ENCODE measurements at places on chromosomes 11 and 22.
A peak's percentile ranks its signal among the peaks of the same experiment; 100 is the strongest.

DNA sequence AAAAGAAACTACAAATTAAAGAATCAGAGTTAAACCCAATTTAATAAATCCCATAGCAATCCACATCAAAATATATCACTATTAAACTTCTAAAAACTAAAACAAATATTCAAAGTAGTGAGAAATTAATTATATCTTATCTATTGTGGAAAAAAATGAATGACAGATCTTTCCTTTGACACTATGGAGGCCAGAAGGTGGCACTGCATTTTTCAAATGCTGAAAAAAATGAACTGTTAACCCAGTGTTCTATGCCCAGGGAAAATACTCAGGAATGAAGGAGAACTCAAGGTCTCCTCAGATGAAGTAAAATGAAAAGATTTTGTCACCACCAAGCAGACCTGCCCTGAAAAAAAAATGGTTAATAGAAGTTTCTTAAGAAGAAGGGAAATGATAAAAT, 27.7 kb downstream of the TYR start:
- DNase-seq, result no peak

DNA sequence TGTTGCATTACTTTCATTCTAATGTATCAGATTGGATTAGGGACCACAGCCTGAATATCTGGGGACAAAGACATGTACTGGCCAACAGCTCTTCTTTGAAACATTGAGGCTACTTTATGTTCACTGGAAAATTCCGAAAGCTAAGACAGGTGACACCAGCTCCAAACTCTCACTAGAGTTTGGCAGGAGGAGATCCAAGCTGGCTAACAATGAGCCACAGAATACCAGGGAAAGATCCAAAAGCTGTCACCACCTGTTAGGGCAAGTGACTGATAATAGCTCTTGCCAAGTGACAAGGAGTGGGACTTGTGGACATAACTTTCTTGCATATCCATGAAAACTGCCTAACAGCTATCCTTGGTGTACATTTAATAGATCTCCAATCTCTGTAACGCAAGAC, 333.3 kb downstream of the TTC28 start:
- DNase-seq, result no peak

DNA sequence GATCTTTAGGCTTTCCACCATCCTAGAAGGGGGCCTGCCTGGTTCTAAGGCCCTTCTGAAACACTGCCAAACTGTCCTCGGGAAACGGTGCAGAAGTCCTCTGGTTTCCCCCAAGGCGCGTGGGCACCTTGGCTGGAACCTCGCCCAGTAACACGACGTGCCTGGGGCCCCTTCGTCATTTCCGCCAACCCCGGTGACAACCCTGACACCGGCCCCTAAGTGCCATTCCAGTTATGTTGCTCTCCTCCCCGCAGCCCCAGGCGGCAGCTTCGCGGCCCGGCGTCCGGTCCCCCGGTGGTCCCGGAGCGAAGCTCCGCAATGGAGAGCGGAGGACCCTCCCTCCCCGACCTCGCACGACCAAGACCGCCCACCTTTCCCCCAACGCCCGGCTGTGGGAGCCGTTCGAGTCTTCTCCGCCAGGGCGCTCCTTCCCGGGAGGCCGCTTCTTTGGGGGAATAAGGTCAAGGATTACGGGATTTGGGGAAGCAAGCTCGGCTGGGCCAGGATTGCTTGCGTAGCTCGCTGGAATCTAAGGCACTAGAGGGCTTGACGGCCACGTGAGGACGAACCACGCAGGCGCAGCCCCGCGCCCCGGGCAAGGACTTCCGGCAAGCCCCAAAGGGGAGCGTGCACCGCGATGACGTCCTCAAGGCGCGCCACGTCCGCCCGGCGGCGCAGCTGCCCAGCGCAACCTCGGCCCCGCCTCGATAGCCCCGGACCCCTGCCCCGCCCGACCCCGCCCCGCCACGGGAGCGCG, 626 bp downstream of the RNH1 start:
- peak; percentile 97 for DNase-seq

GRCh38 chr11:3836903-3837302, 3.9 kb downstream of the RHOG start:
- DNase-seq, result no peak

GRCh38 chr22:37370306-37370979, 56.8 kb downstream of the ELFN2 start:
- DNase-seq, result no peak

DNA sequence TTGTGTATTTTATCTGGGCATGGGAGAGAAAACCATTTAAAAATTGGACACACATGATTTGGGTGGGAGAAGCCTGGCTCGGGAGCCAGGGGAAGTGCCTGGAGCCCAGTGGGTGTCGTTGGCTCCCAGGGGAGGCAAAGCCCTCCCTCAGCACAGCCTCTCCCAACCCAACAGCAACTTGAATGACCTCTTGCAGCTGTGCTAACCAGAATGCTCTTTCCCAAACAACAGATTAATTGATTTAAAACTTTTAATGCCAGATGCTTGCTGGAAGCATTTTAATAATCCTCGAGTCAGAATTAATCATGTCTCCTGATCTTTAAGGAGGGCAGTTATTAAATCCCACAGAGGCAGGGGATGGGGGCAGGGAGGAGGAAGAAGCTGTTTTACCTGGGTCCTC, 401.6 kb downstream of the BUD13 start:
- no peak for DNase-seq

- no peak for DNase-seq
Observed at GRCh38 chr11:3217818-3218482, 663 bp downstream of the MRGPRG start.

- no peak for DNase-seq
Observed at GRCh38 chr11:94100253-94100652, 28.4 kb upstream of the PANX1 start.

- no peak for DNase-seq
Observed at GRCh38 chr11:125935618-125936199, 10.1 kb upstream of the VSIG10L2 start.

DNA sequence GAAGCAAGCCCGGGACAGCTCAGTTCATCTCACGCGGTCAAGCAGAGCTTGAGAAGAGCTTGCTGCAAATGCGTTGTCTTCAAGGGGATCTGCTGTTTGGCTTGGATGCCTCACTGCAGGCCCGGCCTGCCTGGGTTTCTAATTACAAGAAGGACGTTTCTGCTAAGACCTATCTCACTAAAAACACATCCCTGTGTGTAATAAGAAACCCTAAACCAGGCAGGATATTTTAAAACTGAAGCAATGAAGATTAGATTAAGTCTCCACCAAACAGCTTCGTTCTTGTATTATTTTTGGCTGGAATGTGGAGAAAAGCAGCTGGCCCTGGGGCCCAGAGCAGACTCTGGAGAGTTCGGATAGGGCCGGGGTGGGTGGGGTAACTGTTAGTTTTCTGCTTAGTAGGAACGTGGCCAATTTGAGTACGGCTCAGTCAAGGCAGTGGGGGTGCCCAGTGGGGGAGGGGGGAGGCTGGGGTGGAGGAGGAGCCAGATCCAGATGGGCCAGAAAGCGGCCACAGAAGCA, 6.0 kb downstream of the PKNOX2 start:
- no peak for DNase-seq

- no peak for DNase-seq
Observed at GRCh38 chr11:19698493-19699292, 13.9 kb upstream of the NAV2 start.

DNA sequence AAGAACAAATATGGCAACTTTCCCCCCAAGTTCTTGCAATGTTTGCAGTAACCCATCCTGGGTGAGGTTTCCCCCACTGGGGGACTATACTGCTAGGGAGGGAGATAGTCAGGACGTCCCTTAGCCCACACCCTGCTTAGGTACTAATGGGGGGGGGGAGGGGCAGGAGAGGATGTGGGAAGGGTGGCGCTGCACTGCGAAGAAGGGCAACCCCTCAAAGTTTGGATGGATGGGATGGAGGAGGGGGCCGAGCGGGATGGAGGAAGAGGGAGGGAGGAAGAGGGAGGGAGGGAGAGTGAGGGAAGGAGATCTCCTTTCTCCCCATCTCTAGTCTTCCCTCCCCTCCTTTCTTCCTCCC, 100.6 kb upstream of the HSD17B12 start:
- no peak for DNase-seq

DNA sequence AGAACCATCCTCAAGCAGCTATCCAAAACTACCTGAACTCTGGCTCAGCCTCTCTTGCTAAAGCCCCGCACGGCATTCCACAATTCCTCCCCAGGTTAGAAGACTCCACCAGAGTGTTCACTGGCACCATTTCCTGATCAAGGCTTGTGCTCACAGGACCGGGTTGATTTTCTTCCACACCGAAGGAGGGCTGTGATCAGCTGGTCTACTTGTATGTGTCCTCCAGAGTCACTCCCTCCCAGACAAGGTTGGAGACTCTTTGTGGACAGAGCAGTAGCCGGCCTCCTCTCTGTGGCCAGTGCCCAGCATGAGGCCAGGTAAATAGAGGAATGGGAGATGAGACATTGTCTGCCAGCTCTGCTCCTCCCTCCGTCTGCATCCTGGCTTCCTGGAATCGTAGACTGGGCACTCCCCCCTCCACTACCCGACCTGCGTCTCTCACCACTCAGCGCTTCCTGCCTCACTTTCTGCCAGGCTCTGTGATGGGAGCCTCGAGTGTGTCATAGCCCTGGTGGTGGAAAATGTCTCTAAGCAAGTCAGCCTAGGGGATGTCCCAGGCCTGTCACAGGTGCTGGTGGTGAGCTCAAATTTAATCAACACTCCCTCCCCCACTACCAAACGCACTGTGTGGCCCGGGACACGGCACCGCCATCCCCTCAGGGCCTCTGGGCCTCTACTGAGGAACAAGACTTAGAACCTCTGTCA, 12.5 kb upstream of the TMPRSS6 start:
- peak; percentile 90 for DNase-seq

DNA sequence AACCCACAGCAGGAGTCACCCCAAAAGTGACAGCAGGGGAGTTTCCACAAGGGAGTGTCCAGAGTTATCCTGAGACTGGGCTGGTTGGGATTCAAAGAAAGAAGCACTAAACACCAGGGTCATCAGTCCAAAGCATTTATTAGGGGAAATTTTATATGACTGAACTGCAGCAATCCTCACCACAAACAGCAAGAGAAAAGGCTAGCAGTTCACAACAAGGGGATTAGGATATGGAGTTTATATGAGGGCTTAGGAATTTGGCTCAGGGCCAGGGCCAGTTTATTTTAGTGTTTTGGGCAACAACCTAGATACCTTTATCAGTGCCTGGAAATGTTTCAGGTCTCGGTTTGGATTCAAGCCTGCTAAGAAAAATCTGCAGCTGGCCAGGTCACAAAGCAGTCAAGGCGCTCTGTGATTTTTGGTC, 4.6 kb upstream of the TMEM126A start:
- DNase-seq, result no peak

DNA sequence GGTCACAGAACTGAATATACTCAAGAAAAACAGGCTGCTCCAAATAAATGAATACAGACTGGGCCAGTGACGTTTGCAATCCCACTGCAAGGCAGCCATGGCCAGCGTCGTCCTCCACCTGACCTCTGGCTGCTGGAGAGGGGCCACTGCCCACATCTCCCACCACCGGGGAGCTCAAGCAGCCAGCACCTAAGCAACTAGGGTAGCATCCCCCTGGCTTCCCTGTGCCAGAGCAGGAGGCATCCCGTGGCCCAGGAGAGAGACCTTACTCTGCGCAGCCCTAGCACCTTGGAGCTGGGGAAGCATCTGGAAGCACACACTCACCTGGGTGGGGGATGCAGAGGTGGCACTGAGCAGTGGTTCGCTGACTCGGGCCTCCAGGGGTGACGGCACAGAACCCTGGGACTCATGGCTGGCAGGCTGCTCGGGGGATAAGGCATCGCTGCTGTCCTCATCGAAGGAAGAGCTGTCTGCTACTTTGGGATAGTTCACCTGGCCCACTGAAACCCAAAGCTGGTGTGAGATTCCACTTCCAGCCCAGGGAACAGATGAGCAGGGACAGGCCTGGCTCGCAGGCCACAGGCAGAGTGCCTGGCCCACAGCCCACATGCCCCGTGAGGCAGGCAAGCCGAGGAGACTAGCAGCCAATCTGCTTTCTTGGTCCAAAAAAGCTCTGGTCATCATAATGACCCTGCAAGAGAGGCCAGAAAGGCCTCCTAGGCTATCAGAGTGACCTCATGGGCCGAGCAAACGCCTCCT, 53.7 kb downstream of the SGSM3 start:
- DNase-seq, result no peak

GRCh38 chr11:123020968-123021367, 39.3 kb upstream of the BSX start:
- DNase-seq, result no peak

DNA sequence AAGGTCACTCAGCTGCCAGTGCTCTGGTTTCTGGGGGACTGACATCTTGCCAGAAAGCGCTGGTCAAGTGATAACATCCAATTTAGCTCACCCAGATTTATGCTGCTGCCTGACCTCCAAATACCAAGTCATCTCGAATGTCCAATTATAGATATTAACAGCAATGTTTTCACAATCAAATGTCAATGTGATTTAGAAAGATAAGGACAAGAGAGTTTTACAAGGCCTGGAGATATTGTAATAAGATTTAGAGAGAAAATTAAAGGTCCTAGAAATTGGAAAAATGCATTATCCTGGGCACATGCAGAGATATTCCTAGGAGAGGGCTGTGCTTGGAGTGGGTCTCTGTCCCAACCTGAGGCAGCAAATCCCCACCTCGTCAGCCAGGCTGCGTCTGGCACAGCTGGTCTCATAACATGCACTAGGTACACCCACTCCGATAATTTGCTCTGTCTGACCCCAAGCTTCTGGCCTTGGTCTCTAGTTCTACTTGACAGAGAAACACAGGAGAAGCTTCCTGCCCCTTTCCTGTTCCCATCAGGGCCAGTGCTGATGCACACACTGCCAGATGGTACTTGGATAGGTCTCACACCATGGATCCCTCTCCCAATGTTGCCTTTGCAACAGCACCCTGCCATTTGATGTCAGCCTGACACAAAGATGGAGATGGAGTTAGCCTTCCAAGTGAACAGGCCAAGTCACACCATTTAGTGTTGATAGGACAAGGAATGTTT, 28.6 kb downstream of the USH1C start:
- DNase-seq, result no peak

- no peak for DNase-seq
Observed at GRCh38 chr11:8905528-8906165, 5.3 kb upstream of the AKIP1 start.

- no peak for DNase-seq
Observed at GRCh38 chr11:96307776-96308140, 35.2 kb downstream of the MAML2 start.

DNA sequence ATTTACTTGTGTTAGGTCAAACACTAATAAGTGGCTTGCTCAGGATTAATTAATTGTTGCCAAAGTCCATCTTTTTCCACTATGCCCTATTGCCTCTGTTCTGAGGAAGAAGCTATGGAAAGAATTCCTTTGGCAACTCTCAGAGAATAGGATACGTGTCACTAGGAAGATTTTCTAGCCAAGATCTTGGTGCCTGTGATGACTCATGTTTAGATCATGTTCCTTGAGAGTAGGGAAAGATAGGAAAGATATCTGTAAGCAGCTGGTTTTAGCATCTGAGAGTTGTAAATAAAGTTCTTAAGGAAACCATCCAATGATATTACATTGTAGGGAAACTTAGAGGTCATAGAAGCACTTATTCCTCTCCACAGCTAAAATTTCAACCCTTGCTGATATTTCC, 15.7 kb downstream of the SLN start:
- no peak for DNase-seq

DNA sequence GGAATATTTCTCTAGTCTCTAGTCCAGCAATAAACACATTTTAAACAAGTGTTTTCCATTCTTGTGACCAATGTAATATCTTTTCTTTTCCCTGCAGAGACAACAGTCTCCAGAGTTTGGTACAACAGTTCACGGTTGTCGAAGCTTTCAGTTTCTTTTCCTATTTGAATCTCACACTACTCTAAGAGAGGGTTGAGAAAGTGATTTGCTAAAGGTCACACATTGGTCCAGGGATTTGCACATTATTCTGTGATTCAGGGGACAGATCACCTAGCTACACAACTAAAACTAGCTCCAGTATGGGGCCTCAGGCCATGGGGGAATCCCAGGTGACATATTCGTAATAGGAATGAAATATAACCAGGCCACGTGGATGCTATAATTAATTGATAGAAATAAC, 132.5 kb downstream of the HIPK3 start:
- no peak for DNase-seq

All from stimulated activated CD4-positive, alpha-beta T cell treated with anti-CD3 and anti-CD28 coated beads, Interleukin-1b, Interleukin-23, amount 100 ng/mL, for 4 hours (primary cell).